ENCODE measurements at places on chromosomes 6 and 20.

DNA sequence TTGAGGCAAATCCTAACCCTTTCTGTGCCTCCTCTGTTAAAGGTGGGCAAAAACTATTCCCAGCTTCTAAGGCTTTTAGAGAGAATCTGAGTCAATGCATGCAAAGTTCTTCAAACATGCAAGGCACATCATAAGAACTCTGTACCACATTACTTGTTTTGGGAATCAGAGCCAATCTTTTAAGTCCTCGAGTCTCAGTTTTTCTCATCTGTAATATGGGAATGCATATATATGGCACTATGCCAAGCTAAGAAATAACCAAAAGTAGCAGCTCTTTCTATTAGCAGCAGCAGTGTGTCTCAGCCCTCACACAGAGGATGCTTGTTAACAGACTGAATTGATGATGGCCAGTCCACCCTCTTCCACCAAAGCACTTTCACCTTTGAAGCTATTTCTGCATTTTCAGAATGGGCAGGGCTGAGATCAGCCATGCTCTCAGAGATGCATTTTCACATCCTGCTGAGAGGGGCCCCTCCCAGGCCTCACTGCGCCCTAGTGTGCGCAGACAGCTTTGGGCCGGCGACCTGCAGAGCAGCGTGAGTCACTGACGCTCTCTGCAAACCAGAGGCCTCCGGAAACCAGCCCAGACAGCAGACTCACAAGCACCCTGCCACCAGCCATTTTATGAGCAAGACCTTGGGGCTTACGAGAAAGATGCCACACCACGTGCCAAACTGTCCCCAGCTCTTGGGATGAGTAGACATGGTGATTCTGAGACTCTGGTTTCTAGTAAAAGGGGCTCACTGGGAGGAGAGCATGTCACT is 138.0 kb downstream of the NFATC2 start:
- DNase-seq = no peak

- no peak for DNase-seq
These were observed 374.9 kb upstream of the IRAK1BP1 start for GRCh38 chr6:78492351-78493017.

- DNase-seq = no peak
These were observed 955.9 kb upstream of the EYS start for GRCh38 chr6:66662721-66663507.

GRCh38 chr20:24662322-24662721 is 192.9 kb downstream of the SYNDIG1 start:
- no peak for DNase-seq

GRCh38 chr20:47786765-47787107 is 1.5 kb upstream of the SULF2 start:
- no peak for DNase-seq

GRCh38 chr20:17990278-17990972 is 21.6 kb downstream of the MGME1 start:
- DNase-seq = no peak

GRCh38 chr6:55694148-55694547 is 115.2 kb upstream of the HMGCLL1 start:
- no peak for DNase-seq

DNA sequence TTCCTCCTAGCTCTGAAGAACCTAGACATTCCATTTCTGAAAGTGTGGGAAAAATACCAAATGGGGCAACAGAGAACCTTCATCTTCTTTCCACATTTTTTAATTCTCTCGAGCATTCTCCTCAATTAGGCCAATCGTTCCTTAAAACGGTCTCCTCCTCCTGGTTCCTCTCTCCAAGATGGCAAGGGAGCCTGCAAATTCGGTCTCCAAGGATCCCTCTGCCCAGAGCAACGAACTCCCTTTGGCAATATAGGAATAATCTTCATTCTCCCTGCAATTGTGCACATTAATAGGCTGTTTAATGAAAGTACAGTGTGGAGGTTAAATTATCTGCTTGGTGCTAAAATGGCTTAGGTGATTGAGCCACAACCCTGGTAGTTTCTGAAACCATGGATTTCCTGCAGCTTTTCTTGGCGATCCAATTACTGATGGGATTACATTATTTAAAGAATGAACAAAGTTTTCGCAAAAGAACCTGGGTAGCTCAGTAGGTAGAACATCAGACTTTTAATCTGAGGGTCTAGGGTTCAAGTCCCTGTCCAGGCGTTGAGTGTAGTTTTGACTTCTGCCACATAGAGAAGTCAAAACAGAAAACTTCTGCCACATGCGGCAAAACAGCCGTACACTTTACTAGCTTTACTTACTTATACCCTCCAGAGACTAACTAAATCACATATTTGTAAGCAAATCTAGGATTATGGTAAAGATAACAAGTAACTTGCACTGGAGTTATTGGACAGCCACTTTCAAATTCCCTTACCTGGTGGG is 102.9 kb upstream of the ZNF184 start:
- DNase-seq = no peak

DNA sequence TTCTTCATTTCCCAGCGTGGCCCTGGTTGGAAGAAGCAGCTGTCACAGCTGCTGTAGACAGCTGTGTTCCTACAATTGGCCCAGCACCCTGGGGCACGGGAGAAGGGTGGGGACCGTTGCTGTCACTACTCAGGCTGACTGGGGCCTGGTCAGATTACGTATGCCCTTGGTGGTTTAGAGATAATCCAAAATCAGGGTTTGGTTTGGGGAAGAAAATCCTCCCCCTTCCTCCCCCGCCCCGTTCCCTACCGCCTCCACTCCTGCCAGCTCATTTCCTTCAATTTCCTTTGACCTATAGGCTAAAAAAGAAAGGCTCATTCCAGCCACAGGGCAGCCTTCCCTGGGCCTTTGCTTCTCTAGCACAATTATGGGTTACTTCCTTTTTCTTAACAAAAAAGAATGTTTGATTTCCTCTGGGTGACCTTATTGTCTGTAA is 292.7 kb downstream of the ESR1 start:
- no peak for DNase-seq

DNA sequence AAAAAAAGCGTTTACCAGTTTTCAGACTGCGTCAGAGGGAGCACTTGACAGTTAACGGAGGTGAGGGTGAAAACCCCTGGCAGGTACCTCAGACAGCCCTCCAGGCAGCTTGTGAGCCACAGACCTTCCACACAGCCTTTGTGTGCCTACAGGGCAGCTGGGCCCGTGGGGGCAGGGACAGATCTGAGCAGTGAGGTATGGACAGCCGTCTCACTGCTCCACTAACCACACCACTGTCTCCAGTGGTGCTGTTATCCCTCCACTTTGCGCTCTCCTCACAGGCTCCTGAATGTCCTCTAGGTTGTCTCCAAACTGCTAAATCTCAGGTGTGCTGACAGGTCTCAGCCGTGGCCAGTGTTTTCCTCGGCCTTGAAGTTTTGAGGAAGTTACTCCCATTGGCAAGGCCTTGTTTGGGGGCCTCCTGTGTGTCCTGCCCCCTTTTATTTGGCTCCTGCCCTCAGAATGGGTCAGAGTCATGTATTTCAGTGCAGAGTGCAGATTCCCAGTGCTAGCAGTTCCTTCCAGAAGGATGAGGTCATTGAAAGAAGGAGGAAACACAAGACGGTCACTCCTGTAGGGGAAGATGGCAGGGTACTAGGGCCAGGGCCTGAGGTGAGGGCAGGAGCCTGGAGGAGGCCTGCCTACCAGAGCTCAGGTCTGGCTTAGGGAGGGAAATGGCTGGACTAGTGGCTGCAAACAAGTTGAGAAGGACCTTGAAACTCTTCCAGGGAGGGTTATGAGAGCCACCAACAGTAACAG is 11.8 kb downstream of the GFRA4 start:
- no peak for DNase-seq

Data from D341Med (cell line).